SJSA1 (cell line): ENCODE measurements at places on chromosomes 7 and 10. TPM values are rescaled to one million over a fixed set of nuclear protein-coding genes. Genes with fewer than 3 reads are reported as not detected.
A peak's percentile ranks its signal among the peaks of the same experiment; 100 is the strongest.

GRCh38 chr10:98212196-98212595 is 55.8 kb downstream of the LOXL4 start:
- no peak for DNase-seq

GRCh38 chr10:79505829-79506228 is 6.5 kb upstream of the EIF5AL1 start:
- no peak for DNase-seq

DNA sequence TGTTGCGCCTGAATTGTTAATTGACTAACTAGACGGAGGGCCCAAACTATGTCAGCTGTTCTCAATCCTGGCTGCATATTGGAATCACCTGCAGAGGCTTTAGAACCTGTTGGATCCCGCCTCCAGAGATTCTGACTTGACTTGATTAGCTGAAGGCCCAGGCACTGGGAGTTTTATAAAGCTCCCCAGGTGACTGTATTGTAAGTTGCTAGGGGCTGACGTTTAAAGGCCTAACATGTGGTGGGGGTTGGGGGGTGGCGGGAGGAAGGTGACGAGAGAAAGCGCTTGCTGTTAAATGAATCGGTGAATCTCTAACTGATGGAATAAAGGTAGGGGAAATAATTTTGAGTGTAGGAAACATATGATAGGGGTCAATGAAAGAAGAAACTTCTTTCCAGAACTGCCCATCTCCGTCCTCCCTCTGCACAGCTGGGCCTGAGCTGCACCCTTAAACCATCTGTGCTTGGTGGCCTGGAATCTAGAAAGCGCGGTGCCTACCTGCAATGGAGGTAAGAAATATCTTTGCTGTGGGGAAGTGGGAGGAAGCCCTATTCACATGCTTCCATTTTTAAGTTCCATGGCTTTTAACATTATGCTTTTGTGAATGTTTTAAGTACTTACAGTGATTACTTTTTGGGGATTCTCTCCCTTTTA is 225.0 kb upstream of the FAM3C start:
- DNase-seq: no peak

- peak; percentile 78 for DNase-seq
These were observed 52.3 kb upstream of the DGKI start for GRCh38 chr7:137898839-137899721.

- DNase-seq: no peak
These were observed 209.0 kb downstream of the LRMDA start for GRCh38 chr10:75640381-75640780.

- DNase-seq: no peak
These were observed 15.3 kb downstream of the SFRP4 start for GRCh38 chr7:37901236-37901827.

DNA sequence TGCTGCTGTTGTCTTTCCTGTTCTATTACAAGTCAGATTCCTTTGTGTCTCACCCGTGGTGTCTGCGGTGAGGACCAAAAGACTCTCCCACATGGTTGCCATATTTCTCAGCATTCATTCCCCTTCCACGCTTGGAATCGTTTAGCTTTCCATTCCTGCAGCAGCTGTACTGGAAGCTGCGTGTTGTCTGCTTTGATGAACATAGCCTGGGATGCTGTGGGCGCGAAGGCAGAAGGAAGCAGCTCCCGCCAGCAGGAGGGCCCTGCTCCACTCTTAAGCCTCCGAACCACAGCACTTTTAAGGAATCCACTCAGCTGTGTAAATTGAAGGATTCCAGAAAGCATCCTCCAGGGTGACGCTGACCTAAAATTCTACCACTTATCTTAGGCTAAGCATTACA is 303.6 kb upstream of the PITRM1 start:
- DNase-seq: no peak

DNA sequence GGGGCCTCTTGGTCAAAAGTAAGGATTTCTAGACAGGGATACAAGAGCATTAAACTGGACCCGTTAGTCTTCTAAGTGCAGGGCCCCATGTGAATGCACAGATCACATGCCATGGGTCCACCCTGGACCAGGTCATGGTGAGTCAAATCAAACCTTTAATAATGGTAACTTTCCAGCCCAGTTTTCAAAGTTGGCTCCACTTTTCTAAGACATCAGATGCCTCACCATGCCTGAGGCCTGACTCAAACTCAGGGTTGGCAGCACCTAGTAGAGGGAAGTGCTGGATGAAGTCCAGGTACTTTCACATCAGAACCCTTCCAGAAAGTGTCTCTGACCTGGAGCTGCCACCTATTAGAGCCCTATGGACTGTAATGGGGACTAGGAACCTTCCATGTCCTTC is 9.7 kb upstream of the SMIM30 start:
- no peak for DNase-seq

DNA sequence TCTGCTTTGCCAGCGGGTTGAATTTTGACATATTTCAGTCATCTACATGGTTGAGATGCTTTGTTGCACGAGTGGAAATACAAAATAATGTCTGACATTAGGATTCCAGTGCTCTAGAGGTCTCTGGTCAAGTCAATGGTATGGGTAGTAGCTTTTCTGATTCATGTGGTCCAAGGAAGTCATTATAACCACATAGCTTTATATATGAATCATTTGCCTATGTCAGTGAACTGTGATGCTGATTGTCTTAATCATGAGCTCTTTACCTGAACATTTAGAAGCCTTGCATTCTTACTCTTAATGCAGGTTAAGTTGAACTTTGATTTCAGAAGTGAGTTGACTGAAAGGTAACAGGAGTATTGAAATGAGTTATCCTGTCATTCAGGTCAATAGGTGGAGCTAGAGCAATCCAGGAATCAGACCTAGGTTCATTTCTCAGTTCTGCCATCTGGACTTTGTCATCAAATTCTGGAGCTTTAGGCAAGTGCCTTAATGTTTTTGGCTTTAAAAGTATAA is 3.3 kb downstream of the MAPK8 start:
- peak; percentile 61 for DNase-seq

DNA sequence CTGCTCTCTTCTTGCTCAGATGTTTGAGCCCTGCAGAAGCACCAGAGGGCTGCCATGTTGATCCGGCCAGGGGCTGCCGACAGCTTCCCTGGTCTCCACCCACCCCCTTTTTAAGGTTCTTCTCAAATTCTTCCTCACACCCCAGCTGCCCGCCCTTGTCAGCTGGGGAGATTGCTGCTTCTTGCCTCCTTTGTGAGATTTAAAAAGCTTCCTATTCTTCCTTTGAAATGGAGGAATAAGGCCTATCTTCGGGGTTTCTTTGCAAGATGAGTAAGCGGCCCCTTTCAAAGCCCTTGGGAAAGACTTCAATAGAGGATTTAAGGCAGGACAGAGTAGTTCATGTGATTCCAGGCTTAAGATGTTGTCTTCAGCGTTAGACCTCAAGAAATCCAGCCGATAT is 211.9 kb upstream of the SHH start:
- no peak for DNase-seq

- no peak for DNase-seq
These were observed 12.3 kb downstream of the SCART1 start for GRCh38 chr10:133465950-133466474.

GRCh38 chr10:75438275-75438674 is 6.9 kb downstream of the LRMDA start:
- no peak for DNase-seq

GRCh38 chr7:7977774-7978173 is 9.2 kb downstream of the GLCCI1 start:
- DNase-seq: no peak

DNA sequence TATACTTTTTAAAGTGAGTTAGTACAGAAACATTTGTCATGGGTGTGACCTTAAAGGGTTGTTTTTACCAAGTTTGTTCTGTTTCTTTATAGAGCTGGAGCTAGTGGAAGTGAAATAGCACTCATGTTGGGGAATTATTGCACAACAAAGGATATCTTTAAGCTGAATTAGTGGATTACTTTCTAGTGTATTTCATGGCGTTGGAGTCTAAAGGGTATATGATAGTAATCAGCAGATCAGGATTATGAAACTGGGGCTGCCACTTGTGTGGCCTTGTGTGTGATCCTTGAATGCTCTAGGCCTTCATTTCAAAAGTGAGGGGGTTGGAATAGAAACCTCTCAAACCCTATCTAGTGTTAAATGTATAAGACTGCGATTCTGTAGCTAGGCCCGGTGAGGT is 123.6 kb downstream of the LYZL1 start:
- DNase-seq: no peak

DNA sequence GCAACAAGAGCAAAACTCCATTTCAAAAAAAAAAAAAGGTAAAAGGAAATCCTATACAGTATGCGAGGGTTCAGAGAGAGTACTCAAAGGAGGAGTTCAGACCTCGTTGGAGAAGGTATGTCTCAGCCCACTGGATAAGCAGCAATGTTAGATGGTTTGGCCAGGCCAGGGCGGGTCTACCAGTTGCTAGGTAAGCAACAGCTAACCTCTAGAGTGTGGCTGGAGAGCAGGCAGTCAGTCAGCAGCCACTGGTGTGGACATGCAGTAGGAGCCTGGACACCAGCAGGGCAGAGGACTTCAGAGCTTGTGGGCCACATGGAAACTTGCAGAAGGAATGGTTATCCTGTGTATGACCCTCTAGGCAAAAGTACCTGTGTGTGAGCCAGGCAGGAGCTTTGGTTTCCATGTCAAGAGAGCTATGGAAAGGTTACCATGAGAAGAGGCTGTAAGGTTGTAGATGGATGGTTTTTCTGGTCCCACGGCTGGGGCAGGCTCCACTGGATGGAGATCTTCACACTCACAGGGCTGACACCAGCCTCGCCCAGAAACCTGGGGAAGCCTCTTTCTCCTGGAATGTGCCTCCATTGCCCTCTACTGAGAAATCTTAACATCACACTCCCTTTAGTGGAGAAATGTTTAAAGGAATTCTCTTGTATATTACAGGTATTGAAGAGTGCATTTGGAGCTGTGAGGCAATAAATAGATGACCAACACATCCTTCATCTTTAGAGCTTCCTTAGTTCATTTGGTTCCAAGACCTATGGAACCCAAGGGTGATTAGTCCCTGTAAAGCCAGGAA is 63.6 kb downstream of the CCDC186 start:
- no peak for DNase-seq

- DNase-seq: peak; percentile 75
These were observed 52.4 kb upstream of the GTF2IRD1 start for GRCh38 chr7:74401137-74401859.

DNA sequence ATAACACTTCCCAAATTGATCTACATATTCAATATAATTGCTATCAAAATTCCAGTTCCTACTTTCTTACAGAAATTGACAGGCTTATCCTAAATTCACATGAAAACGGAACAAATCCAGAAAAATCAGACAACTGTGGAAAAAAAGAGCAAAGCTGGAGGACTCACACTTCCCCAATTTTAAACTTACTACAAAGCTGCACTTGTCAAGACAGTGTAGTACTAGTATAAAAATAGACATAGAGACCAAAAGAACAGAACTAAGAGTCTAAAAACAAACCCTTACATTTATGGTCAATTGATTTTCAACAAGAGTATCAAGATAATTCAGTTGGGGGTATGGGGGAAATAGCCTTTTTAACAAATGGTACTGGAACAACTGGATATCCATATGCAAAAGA is 27.5 kb downstream of the LMBR1 start:
- no peak for DNase-seq

GRCh38 chr7:70630818-70631457 is 501.0 kb upstream of the GALNT17 start:
- no peak for DNase-seq

DNA sequence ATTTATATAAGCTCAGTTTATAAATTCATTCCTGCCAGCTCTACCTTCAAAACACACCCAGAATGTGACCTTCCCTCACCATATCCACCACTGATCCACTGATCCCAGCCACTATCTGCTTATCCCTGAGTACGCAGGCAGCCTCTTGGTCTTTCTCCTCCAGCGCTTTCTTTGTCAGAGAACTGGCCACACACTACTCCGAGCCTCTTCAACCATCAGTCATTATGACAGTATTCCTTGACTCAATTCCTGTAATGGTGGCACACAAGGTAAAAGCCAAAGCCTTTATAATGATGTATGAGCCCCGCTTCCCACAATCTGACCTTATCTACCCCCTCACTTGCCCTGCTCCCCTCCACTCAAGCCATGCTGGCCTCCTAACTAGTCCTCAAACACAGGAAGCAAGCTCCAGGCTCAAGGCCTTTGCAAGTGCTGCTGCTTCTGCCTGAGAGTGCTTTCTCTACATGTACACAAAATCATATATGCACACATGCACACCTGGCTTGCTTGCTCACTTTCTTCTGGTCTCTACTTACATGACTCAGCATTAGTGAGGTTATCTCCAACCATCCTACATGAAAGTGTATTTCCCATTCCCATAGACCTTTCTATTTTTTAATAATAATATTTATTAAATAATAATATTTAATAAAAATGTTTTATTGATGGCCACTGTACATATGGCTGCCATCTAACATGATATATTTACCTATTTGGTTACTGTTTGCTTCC is 150.4 kb upstream of the FEZF1 start:
- no peak for DNase-seq

GRCh38 chr10:110901954-110902819 is 16.8 kb downstream of the BBIP1 start:
- DNase-seq: no peak

GRCh38 chr10:103627111-103627892 is 133.8 kb downstream of the NEURL1 start:
- no peak for DNase-seq

- peak; percentile 54 for DNase-seq
These were observed 145.3 kb upstream of the PRSS1 start for GRCh38 chr7:142603870-142604448.

- DNase-seq: no peak
These were observed 16.9 kb downstream of the PCGF6 start for GRCh38 chr10:103333934-103334520.

DNA sequence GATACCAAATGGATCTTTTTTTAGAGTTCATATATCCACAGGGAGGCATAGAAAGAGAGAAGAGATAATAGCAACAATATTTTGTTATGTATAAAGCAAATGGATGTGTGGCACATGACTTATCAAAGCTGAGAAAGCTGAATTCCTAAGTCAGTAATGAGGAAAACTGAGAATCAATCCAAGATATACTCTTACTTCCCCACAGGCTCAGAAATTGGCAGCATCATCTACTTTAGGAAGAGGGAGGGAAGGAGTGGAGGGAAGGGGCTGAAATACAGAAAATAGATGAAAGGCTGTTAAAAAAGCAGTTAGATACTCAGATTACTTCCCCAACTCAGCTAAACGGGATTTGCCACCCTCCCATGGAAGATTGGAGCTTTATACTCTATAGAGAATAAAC is 63.5 kb downstream of the SRI start:
- no peak for DNase-seq

Gene SLC16A9
- total RNA-seq: 0.13 and 0.42 TPM in 2 replicates

Gene TDRD1
- total RNA-seq: not detected in 2 replicates

Gene OR2A5
- not detected in 2 replicates for total RNA-seq

Gene AKR1B15
- total RNA-seq: 2.6 TPM in 1 of 2 replicates, not detected in the other

Gene CALCR
- total RNA-seq: not detected in 2 replicates

Gene SLC18A3
- not detected in 2 replicates for total RNA-seq

Gene ACSM6
- total RNA-seq: not detected in 2 replicates

Gene SGMS1
- total RNA-seq: 85.5 and 109 TPM in 2 replicates

Gene TCF7L2
- 4.4 and 6.4 TPM in 2 replicates for total RNA-seq

Gene CYCS
- 144 and 170 TPM in 2 replicates for total RNA-seq
